Kidney tubule cell (primary cell): ENCODE measurements at places on chromosomes 1 and 21.

DNA sequence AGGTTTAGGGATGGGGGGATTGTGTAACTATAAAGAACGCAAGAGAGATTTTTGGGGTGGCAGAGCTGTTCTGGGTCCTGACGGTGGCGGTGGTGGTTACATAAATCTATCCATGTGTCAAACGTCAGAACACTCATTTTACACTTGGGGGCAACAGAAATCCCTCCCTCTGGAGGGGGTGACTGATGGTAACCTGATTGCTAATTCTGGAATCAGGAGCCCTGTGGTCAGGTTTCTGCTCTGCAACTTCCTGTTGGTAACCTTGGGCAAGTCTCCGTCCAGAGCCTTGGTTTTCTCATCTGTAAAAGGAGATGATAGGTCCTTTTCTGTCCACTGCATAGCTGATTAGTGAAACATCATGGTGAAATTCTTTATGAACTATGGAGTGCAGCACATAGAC lies 40.9 kb downstream of the ALPL start:
- DNase-seq: peak; percentile 45

- DNase-seq: no peak
Measured at GRCh38 chr1:209063767-209064659, 519.5 kb upstream of the CAMK1G start.

DNA sequence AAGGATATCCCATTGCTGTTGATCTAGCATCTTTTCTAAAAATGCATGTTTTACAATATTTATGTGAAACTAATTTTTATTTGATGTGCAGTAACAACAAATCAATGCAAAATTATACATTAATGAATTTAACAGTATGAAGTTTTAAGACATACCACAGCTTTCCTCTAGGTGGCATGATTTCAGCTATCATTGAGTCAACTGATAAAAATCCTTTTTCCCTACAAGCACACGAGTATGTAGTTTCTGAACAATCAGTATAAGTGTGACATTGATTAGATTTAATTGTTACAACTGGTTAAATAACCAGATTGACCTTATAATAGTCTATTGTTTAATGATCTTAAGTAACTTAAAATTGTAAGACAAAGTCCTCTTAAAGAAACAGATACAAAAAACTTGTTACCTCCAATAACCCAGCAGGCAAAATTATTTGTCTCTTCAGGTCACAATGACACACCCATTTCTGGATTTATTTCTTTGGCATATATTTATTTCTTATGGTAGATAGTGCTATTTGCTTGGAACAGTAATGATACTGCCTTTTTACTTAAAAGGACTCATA lies 5.8 kb upstream of the TGFB2 start:
- peak; percentile 47 for DNase-seq

- no peak for DNase-seq
Measured at GRCh38 chr1:147514233-147514632, 27.1 kb upstream of the BCL9 start.

DNA sequence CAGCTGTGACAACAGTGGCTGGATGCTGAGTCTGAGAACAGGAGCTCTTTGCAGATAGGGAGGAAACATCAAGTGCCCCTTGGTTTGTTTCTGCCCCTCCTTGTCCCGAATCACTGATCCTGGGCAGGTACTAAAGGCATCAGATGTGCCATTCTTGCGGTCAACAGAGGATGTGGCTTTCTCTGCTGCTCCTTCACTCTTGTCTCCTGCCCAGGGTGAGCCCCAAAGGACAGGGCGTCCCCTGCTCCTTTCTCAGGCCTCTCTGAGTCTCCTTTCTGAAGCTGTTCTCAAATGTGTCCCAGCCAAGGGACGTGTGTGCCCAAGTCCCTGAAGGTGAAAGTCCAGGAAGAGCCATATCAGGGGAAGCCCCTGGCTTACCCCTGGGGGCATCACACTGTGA lies 31.7 kb downstream of the SLC37A1 start:
- DNase-seq: no peak

DNA sequence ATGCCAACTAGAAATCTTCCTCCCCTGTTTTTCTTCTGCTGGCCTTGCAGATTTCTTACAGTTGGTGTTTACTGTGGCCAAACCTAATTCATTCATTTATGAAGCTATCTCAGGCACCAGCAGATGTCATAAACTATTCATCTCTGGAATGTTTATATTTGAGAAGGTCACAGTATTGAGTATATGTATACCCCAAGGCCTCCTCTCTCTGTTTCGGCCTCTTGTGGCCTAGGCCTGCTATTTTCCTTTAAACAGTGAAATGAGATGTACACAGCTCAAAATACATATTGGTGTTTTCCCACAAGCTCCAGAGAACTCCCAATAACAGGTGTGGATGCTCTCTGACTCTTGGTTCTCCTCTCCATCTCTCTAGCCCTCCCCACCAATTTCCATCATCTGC lies 520.7 kb upstream of the CAMK1G start:
- no peak for DNase-seq

DNA sequence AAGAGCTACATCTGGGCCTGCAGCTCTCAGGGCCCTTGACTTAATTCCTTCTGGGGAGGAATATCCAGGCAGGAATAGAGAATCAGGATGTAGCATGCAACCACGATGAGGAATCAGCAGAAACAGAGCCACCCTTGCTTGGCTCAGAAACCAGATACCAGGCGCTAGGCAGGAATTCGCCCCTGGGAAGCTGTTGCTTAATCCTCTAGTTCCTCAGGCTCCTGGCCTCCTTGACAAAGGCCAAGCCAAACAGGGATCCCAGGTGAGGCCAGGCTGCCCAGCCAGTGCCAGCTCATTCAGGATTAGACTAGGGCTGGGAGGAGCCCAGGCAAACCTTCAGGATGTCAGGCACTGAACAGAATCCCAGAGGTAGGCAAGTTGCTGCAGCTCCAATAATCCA lies 48.2 kb upstream of the IRF2BP2 start:
- peak; percentile 91 for DNase-seq

DNA sequence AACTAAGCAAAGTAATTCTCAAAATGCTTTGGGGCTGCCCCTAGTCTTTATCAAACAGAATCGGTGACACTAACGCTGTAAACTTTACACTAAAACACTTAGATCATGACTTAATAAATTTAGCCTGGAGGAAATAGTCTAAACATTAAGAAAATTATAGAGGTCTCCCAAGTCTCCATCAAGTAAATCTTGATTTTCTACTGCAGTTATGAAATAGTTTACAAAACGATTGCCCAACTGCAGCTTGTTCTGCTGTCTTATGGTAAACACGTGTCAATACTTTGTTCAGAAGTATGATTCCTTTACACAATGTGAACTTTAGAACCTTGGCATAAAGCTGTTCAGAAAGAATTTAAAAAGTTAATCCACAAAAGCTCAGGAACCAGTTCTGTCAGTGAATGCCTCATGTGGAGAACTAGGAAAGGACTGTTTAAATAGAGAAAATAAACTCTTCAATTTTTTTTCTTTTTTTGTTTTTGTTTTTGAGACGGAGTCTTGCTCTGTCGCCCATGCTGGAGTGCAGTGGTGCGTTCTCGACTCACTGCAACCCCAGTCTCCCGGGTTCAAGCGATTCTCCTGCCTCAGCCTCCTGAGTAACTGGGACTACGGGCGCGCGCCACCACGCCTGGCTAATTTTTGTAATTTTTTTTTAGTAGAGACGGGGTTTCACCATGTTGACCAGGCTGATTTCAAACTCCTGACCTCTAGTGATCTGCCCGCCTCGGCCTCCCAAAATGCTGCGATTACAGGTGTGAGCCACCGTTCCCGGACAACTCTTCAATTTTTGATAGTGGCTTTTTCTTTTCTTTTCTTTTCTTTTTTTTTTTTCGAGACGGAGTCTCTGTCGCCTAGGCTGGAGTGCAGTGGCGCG lies 1.6 kb downstream of the DDI2 start:
- no peak for DNase-seq

DNA sequence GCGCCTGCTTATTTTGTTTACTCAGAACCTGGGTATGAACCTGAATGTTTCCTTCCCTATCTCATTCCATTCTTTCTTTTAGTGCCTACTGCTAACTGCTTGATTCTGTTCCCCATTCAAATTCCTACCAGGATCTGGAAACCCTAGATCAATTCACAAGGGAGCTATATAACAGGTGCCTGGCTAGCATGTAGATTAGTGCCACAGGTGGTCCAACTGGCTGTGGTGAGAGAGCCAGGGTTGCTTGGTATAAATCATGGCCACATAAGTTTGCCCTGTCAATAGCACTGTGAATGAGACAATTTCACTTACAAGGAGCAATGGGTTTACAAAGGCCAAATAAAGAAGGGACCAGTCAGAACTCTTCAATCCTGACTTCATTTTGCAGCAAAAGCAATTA lies 6.6 kb upstream of the PRPF38B start:
- no peak for DNase-seq

GRCh38 chr1:36625935-36626310 lies 143.2 kb upstream of the CSF3R start:
- no peak for DNase-seq

GRCh38 chr1:52663716-52664115 lies 30.7 kb downstream of the SHISAL2A start:
- no peak for DNase-seq

DNA sequence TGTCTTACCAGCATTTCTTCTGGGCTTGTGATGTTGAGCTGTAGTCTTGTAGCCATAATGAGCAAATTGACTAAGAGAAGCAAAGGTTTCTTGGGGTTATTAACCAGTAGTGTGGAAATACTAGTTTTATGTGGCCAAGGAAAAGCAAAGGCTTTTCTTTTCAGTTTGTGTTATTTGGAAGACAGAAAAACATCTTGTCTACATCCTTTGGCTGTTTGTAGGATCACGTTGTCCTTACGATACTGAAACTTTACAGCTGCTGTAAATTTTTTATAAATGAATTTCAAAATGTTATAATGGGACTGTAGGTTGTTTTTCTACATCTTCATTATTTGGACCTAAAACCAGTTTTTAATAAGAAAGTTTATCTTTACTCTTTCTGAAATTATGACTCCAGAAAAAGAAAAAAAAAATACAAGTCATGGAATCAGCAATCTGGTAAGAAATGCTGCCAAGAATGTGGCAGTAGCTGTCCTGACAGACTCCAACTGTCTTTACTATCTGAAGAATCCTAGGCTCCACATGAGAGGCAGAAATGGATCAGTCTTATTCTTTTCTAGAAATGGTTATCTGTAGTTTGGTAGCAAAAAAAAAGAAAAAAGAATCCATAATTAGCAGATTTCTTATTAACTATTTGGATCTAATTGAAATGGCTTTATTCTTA lies 41.6 kb upstream of the QSOX1 start:
- DNase-seq: no peak

- no peak for DNase-seq
Measured at GRCh38 chr1:222061711-222062359, 319.9 kb upstream of the DUSP10 start.

- no peak for DNase-seq
Measured at GRCh38 chr1:202310746-202311145, 31.0 kb downstream of the UBE2T start.

DNA sequence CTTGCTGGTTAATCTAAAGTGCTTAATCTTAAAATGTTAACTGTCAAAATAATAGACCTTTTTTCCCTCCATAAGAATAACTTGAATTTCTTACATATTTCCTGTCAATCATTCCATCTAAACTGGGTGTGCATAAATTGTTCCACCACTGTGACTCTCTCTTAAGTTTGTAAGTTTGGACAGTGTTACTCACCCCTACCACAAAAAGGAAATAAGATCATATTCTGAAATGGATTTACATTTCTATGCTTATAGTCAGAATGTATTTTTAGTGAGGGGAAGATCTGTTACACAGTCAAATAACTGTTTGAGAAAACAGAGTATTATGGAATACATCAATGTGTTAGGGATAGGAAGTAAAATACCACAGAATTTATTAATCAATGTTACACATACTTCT lies 109.6 kb upstream of the DPYD start:
- DNase-seq: peak; percentile 64

DNA sequence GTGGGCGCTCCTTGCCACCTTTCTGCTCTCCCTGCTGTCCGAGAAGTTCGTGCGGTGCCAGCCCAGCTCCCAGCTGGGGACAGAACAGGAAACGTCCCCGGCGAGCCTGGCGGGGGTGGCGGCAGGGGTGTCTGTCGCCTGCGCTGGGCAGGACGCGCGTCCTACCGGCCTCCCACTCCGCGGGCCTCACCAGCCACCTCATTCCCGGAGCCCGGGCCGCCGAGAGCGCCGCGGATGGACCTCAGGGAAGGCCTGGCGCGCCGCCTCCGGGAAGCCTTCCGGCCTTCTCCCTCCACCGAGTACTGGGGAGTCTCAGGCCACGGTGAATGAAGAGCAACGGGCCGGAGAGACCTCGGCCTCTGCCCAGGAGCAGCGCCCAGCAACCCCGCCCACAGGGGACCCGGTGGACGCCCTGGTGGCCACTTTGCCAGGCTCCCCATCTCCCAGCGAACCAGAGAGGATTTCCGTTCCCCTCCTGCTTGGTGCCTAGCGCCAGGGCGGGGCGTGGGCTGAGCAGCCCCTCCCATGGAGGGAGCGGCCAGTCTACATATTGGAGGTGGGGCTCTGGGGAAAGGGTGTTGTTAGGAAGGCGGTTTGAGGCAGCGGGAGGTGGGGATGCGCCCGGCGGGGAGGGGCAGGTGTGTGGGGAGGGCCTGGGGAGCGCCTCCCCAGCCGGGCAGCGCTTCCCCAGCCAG lies 9.5 kb upstream of the TNFRSF14 start:
- DNase-seq: peak; percentile 95

DNA sequence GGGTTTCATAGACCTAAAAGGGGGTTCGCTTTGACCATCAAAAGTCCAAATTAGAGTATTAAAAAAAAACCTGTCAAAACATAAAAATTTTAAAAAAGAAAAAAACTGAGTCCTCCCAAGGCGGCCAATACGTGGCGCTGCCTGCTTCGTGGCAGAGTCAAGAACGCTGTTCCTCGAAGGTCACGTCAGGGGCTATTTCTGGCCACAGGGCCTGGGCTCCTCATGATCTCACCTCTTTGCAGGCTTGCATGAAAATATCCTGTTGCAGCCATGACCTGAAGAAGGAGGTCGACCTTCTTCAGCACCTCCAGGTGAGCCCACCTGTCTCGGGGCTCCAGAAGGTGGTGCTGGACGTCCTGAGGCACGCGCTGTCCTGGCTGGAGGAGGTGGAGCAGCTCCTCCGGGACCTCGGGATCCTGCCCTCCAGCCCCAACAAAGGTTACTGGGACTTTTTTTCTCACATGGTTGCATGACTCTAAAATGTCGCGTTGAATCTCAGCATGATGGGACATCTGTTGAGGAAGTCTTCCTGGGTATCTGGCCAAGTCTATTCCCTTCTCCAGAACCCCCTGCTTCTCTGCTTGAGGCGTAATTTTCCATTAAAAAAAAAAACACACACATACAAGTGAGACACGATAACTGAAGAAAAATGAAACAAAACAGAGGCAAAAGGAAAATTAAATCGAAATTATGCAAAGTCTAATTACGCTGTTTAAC lies 80.4 kb upstream of the EFHD2 start:
- no peak for DNase-seq

GRCh38 chr1:48263041-48263440 lies 40.5 kb downstream of the SLC5A9 start:
- DNase-seq: no peak

GRCh38 chr1:202214089-202214843 lies 20.7 kb downstream of the LGR6 start:
- no peak for DNase-seq

GRCh38 chr1:65156910-65157545 lies 9.0 kb downstream of the AK4 start:
- no peak for DNase-seq
